ENCODE measurements at places on chromosomes 11 and 22.

DNA sequence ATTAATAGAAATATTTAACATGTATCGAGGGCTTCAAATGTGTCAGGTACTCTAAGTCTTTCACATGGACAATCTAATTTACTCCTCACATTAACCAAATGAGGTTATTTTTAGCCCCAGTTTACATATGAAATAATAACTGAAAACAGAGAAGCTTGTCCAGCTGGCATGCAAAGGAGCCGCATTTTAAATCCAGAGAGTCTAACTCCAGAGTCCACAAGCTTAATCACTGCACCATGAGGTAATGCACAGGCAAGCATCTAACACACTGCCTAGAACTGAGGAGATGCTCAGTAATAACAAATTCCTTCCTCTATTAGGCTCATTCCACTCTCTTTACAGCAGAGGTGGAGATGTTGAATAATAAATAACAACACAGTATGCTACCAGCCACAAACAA lies 165.7 kb upstream of the GUCY1A2 start:
- DNase-seq: peak; percentile 8

GRCh38 chr11:100823360-100823759 lies 136.3 kb downstream of the ARHGAP42 start:
- DNase-seq: no peak

- DNase-seq: peak; percentile 10
These were observed 5.7 kb upstream of the TMEM41B start for GRCh38 chr11:9320047-9320446.

- DNase-seq: peak; percentile 93
These were observed 126.5 kb downstream of the NAV2 start for GRCh38 chr11:19838994-19839768.

GRCh38 chr11:67465189-67465510 lies 3.9 kb downstream of the TMEM134 start:
- DNase-seq: peak; percentile 46

GRCh38 chr11:15705891-15706290 lies 591.2 kb downstream of the INSC start:
- DNase-seq: no peak
